ENCODE measurements at places on chromosomes 11 and 22.

DNA sequence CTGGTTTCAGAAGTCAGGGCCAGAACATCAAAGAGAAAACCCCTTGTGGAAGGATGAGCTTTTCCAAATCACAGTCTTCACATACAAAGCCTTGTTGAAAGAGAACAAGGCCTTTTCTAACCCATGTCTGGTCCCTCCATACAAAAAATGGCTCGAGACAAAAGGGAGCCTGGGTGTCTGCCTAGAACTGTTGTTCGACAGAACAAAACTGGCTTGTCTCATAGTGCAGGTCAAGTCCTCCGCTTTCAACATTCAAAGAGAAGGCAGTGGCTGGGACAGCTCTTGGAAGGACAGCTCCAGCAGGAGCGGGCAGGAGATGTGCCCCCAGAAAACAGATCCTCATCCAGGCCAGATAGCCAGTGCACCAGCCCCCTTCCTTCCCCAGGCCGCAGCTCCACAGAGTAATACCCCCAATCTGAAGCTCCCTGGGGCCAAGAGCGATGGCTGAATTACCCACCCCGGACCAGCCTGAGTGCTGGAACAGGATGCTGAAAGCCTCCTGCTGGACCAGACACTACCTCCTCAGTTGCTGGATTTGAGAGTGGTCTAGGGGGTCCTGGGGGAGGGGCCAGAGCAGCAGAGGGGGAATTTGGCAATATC is 27.6 kb downstream of the USH1C start:
- no peak for DNase-seq

DNA sequence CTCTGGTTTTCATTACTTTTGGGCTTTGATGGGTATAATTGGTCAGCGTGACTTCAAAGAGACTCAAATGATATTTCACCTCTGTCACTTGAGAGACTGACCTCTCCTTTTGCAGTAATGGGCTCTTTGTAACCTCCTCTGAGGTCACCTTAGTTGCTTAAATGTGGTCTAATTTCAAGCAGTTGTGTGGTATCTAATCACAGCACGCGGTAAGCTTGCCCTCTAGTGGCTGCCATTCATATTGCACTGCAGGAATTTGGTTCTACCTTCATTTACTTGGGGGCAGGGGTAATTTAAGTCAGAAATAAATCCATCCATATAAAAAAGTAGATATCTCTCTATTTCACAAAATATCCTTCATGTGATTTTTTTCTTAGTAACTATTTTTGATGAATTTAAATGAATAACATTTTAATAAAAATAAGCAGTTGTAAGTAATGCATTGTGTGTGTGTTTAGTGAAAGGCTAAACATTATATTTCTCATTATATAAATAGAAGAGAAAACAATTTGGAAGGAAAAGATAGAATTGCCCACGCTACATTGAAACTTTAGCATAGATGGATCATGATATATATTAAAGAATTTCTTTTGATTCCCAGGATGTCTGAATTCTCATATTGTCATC is 55.0 kb upstream of the ANO3 start:
- DNase-seq: peak; percentile 87

DNA sequence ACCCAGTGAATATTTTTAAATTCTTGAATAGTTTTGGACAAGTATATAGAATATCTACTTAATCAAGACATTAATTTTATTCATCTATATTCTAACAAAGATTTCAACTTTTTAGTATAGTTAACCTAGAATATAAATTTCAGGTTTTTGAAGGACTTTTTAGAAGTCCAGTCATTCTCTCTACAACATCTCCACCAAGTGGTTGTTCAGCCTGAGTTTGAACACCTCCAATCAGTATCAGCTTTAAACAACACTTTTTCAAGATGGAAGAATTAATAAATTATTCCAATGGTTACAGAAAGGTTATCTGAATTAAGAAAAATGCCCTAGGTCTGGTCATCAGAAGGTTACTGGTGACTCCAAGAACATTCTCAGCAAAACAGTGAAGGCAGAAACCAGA is 31.8 kb downstream of the EIF3M start:
- DNase-seq: peak; percentile 31

DNA sequence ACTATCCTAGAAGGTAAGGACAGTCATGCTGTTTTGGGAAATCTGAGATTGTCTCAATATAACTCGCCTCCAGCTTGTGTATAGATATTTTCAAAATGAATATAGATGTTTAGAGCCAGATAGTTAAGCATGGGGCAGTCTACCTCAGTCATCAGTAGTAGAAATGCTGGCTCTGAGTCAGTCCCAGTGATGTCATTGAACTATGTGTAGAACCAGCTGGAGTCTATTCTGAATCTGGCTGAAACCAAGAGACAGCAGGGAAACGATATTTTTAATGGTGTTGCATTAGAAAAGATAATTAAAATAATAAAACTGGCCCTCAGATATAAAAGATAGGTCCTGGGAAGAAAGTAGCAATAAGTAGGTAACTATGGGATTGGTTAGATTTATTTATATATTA is 25.9 kb downstream of the PIWIL4 start:
- no peak for DNase-seq

DNA sequence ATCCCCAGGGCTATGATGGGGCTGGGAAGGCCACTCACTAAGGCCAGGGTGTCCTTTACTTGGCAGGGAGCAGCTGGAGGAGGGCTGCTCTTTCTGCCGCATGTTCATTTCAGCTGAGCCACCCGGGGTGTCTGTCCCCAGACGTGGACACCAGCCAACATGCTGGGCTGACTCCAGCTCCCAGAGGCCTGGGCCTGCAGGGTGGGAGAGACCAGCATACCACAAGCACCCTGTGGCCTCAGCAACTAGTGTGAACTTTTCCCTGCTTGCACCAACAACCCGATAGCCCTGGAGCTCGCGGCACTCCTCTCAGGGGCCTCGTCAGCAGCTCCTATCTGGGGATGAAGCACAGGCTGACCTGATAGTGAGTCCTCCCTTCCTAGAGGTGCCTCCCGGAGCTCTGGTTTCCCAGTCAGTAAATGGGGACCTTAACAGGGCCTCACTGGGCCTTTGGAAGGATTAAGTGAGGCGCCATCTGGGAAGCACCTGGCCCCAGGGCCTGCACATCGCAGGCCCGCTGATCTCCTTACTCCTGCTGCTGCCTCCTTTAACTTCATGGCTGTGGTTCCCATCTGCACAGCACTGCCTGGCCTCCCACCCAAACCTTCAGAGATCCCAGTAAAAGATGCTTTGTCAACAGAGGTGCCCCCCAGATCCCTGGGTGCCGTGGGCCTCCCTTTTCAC is 83.4 kb downstream of the GALNT18 start:
- no peak for DNase-seq

DNA sequence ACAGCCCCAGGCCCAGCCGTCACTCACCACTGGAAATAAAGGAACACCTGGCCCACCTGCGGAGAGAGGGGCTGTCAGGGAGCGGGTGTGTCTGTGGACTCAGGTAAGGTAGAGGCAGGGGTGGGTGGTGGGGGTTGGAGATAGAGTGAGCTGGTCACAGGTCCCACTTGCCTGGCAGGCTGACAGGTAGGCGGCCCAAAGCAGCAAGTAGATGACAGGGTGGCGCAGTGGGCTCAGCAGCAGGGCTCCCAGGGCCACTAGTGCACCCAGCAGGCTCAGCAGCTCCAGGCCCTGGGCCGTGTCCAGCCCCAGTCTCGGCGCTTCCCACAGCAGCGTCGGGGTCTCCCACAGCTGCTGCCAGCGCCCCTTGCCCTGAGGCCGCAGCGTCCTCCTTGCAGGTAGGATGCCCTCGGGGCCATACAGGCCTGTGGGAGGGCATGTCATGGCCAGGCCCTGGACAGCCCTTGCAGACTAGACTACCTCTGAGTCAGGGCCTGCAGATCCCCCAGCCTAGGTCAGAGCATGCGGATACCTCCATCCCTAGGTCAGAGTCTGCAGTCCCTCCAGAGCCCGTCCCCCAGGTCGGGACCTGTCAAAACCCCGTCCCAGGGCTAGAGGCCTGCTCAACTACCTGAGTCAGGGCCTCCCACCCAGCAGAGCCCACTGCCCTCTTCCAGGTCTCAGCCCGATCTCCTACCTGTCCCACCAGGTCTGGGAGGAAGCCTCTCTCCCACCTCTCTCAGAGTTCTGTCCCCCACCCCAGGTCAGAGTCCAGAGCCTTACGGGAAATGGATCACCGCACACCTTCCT is 686 bp downstream of the LMF2 start:
- DNase-seq: no peak

DNA sequence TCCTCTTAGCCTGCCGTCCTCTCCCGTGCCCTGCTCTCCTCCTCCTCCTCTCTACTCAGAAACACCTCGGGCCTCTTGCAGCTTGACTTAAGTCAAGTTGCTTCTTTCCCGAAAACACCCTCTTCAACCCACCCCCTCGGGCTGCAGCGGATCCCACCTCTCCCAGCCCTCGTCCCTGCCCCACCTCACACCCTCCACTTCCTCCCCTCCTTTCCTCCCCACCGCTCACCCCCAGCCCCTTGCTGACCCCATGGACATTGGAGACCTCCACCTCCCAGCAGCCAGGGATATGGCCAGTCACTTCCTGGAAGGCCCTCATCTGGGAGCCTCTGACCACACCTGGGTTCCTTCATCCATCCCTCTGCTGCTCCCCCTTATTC is 8.5 kb upstream of the CYTH4 start:
- DNase-seq: no peak

- DNase-seq: no peak
Measured at GRCh38 chr11:130737866-130738431, 178.3 kb downstream of the SNX19 start.

- no peak for DNase-seq
Measured at GRCh38 chr11:108713076-108713790, 48.4 kb downstream of the DDX10 start.

- no peak for DNase-seq
Measured at GRCh38 chr11:92061456-92062062, 163.1 kb upstream of the FAT3 start.

GRCh38 chr11:35365395-35365794 is 54.0 kb downstream of the SLC1A2 start:
- no peak for DNase-seq

GRCh38 chr11:111573821-111574249 is 28.4 kb upstream of the SIK2 start:
- DNase-seq: no peak

DNA sequence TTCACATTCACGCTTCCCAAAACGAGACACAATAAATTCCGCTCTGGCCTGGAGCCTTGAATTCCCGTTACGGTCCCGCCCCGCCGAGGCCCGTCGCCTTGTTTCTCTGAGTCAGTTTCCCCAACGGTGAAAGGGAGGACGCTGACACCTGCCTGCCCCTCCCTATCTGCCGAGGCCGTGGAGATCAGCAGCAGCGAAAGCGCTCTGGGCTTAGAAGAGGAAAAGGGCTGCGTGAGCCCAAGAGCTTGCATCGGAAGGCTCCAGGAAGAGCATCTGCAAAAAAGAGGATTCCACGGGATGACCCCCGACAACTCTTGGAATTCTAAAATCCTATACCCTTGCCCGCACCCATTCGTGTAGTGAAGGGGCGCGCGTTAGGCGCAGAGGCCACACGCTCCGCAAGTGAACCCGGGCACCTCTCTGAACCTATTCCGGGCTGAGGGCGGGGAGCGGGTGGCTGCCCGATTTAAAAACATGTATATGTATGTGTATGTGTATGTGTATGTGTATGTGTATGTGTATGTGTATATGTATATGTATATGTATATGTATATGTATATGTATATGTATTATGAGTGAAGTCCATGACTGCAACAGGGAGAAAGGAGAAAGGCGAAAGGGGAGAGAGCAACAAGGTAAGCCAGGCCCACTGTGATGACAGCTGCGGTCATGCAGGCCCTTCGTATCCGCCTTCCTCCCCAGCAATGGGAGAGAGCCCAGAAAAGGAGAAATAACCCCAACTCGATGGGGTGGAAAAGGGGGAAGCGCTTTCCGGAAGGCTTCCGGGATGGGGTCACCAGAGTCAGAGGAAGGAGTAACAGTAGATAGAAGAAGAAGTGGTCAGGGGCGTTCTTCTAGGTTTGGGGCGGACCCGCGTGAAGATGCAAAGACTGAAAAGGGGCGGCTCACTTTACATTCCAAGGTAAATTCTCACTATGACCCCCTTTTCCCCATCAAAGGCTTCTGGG is 948 bp upstream of the MRTFA start:
- DNase-seq: peak; percentile 37

- DNase-seq: no peak
Measured at GRCh38 chr11:12079726-12080556, 30.4 kb upstream of the MICAL2 start.

DNA sequence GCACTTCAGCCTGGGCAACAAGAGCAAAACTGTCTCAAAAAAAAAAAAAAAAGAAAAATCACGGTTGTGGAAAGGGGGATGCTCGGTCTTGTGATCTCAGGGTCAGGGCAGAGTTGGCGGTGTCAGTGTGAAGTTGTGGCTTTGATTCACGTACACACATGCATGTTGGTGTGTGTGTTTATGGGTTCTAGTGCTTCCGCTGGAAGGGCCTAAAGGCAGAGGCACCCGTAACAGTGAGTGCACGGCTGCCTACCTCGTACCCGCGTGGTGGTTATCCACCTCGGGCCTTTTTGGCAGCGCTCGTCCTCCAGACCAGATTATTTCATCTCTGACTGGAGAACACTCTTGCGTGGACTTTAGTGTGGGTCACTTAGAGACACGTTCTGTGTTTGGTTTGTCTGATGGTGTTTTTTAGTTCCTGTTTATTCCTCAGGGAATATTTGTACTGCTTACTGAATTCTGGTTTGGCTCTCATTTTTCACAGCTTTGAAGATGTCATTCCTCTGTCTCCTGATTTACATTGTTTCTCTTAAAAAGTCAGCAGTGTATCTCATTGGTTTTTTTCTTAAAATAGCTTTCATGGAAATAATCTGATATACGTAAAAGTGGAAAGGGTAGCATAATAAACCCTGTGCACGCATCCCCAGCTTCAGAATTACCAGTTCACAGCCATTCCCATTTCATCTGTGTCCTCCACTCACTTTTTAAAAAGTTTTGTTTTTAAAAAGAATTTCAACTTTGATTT is 15.6 kb downstream of the ZBED4 start:
- DNase-seq: no peak

- no peak for DNase-seq
Measured at GRCh38 chr22:21753374-21754111, 17.9 kb upstream of the YPEL1 start.

GRCh38 chr11:100776212-100776896 is 89.3 kb downstream of the ARHGAP42 start:
- DNase-seq: no peak

GRCh38 chr11:34898474-34898873 is 17.7 kb downstream of the APIP start:
- no peak for DNase-seq

GRCh38 chr22:49372530-49373288 is 455.0 kb downstream of the BRD1 start:
- no peak for DNase-seq

DNA sequence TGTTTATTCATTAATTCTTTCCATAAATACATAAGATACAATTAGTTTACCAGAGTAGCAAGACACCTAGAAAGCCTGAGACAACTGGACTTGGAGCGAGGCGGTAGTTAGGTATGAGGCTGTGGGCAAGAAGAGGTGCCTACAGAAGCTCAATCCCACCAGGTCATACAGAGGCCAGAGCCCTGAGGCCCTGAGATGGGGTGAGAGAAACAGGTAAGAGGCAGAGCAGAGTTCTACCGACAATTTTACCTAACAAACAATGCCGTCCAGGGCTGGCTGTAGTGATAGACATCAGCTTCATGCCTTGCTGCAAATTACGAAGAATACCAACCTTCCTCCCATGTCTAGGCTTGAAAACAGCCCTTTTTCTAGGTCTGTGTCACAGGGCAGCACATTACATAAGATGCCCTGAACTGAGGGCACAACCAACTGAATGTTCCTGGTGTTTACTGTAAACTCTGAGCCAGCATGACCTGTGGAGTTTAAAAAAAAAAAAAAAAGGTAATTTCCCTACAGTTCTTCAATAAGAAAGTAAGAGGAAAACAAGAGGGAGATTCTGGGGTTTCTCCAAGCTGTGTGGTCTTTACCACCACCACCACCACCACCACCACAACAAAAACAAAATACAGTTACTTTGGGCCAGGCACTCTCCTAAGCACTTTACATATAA is 105.8 kb downstream of the GAB2 start:
- DNase-seq: no peak
